HL-60 (cell line): ENCODE measurements at places on chromosomes 16 and 17.

DNA sequence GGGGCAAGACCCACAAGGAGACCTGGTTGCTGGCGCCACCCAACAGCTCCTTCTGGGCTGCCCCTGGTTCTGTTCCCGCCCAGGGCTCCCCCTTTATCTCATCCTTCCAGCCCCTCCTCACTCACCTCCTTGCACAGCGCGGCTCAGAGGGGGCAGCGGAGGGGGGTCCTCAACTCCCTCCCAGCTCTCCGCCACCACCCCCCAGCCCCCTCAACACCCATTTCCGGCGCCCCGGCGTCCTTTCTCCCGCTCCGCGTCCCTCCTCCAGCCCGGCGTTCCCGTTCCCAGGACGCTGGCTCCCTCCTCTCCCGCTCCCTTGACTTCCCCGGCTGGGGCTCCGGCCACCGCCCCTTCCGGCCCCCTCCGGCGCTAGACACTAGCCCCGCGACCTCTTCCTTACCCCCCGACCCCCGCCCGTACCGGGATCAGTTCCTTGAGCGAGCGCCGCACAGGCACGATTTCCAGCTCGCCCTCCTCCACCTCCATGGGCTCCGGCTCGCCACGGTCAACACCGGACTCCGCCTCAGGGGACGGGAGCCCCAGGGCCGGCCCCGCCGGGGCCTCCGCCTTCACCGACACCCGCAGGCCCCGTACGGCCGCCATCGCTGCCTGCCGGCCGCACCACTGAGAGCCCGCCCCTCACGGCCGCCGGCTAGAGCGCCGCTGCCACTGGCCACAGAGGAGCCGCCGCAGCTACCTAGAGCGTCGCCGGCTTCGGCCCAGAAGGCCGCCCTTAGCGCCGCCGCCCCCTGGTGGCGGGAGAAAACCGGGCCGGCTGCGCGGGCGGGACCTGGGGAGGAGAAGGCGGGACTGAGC lies at the start of gene NCBP3:
TSS of gene NCBP3 (minus strand) at position 626 of the 816 bp plus-strand sequence. CDS start at position 603, 23 bp downstream.
- peak; percentile 75 for DNase-seq

GRCh38 chr17:41773731-41774193 lies 12.7 kb downstream of the JUP start:
- DNase-seq = no peak

GRCh38 chr17:50763716-50764475 lies 3.4 kb downstream of the ANKRD40CL start:
- DNase-seq = no peak

DNA sequence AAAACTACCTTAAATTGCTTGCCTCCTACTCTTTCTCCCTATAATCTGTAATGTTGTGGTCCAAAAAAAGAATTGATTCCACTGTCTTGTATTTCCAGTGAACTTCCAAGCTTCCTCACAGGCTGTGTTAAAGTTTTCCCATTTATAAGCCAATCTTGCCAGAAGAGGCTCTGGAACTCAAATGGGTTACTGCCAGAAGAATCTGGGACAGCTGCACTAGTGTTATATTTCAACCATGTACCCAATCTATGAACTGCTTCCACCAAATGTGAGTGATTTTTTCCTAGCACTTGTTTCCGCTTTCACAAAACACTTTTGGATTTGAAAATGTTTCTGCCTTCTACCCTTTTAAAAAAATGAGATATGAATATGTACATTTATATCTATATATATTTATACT lies 1.8 kb downstream of the CCDC43 start:
- no peak for DNase-seq

- no peak for DNase-seq
These were observed 2.7 kb upstream of the PRSS41 start for GRCh38 chr16:2795395-2796143.

GRCh38 chr17:58507123-58507634 lies 7.3 kb downstream of the MTMR4 start:
- peak; percentile 62 for DNase-seq

DNA sequence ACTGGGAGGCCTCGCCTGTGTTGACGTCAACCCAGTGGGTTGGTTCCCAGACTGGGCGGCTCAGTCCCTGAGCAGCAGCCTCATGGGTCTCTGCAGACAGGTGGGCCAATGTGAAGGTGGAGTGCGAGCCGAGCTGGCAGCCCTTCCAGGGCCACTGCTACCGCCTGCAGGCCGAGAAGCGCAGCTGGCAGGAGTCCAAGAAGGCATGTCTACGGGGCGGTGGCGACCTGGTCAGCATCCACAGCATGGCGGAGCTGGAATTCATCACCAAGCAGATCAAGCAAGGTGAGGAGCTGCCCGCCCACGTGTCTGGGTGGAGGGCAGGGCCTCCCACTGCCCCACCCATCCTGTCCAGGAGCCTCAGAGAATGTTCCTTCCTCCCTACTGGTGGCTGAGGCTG lies 44.1 kb downstream of the MRC2 start:
- DNase-seq = no peak

DNA sequence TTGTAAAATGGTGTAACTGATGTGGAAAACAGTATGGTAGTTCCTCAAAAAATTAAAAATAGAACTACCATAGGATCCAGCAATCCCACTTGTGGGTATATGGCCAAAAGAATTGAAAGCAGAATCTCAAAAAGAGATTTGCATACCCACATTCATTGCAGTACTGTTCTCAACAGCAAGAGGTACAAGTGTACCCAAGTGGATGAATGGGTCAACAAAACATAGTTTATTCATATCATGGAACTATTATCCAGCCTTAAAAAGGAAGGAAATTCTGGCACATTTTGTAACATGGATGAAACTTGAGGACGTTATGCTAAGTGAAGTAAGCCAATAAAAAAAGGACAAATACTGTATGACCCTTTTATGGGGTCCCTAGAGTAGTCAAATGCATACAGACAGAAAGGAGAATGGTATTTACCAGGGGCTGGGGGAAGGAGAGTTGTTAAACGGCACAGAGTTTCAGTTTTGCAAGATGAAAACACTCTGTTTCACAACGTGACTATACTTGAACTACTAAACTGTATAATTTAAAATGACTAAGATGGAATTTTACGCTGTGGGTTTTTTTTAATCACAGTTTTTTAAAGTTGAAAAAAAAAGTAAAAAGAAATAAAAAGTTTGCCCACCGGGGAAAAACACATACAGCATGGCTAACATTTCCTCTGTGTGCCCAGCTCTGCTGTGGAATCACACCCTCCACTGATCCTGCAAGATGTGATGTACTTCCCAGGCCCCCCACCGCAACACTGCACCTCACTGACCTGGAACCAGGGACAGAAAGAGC lies 6.1 kb downstream of the TVP23A start:
- DNase-seq = no peak

GRCh38 chr16:86876499-86876898 lies 298.1 kb downstream of the FOXL1 start:
- DNase-seq = no peak

DNA sequence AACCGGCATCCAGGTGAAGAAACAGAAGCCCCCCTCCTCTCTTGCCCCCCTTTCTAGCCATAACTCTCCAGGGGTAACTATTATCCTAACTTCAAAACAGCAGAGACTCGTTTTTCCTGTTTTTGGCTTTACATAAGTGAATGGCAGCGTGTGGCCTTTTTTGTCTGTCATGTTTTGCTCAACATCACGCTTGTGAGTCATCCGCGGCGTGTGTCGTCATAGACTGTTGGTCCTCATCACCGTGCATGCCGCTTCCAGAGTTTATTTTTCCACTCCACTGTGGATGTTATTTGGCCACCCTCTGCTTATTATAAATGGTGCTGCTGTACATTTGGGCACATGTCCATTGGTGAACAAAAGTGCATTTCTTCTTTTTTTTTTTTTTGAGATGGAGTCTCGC lies 52.6 kb downstream of the ERN1 start:
- DNase-seq = peak; percentile 83

GRCh38 chr17:50022463-50023130 lies 27.6 kb upstream of the DLX3 start:
- DNase-seq = no peak

DNA sequence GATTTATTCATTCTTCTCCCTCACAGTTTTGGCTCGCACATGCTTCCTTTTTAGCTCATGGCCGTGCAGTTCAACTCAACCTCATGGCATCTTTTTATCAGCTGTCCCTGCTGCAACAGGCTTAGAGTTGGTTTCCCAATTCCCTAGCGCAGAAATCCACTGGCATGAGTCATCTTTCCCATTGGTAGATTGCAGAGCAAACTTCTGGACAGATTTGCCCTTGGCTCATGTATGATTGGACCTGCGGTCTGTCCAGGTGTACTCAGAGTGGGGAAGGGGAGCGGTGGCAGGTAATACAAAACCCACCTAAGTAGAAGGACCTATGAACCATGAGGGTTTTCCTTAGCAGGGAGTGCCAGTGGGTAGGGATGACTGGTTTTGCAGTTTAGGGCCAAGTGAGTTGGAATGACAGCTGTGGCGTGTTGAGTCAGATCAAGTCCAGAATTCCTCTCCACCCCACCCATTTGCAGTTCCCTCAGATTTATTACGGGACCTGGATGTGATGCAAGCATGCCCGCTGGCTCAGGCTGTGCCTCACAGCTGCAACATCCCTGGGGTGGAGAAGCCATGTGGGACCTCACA lies 584.7 kb downstream of the WWOX start:
- DNase-seq = no peak

- DNase-seq = no peak
These were observed 7.5 kb upstream of the ITGAD start for GRCh38 chr16:31385680-31386079.

GRCh38 chr17:1480747-1481465 lies 11.6 kb downstream of the MYO1C start:
- DNase-seq = no peak

DNA sequence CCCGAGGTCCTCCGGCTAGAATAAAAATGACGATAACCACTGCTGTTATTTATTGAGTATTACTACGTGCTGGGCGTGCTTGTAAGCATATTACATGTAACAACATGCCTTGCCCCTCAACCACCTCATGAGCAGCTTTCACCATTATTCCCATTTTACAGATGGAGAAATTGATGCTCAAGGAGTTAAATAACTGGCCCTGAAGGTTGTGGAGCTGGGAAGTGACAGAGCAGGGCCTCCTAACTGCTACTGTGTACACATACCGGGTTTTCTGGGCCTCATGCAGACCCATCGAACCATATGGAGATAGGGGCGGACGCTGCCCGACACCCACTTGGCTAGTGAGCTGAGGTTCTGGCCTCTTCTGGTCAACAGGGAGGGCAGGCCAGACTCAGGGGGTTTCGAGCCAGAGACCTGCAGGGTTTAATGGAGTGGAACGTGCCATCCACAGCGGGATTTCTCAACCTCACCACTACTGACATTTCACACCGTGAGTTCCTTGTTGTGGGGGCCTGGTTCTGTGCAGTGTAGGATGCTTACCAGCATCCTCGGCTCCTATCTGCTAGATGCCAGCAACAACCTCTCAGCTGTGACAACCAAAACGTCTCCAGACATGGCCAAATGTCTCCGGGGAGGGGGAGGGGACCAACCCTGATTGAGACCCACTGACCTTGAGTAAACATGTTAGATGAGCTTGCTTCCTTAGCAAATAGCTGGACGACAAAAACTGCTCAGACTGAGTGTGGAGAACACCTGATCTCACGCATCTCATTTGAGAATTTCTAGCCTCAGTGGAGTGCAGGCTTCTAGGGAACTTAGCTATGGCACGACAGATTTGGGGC lies 432.0 kb downstream of the SLC39A11 start:
- no peak for DNase-seq

DNA sequence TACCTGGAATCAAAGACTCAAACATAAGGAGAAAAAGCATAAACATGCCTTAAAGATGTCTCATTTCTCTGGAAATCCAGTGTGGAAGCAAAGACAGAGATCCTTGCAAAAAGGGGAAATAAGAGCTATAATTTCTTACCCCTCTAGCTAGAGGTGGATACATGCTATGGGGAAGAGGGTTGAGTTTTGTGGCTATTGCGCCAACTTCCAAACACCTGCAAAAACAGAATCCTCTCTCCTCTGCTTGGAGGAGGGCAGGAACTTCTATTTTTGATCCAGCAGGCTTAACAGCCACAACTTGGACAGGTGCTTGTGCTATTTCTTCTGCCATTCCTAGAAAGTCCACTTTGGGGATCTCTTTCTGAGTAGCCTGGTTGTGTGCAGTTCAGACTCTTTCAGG lies 21.5 kb upstream of the NUDT7 start:
- no peak for DNase-seq

DNA sequence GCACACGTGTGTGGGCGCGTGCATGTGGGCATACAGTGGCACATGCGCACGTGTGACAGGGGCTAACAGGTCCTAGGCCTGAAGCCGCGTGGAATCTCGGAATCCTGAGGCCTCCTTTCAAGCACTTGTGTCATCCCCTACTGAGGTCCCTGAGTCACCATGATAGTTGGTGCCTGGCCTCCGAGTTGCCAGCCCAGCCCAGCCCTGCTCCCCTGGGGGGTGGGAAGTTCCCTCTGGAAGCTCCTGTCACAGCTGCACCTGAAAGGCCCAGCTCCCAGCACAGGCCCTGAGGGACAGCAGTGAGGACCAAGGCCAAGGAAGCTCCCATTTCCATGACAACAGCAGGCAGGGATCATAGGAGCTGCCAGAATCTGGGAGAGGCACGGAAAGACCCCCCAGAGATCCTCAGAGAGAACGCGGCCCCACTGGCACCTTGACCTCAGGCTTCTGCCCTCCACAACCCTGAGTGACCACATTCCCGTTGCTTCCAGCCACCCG lies 35.4 kb upstream of the ENPP7 start:
- no peak for DNase-seq

DNA sequence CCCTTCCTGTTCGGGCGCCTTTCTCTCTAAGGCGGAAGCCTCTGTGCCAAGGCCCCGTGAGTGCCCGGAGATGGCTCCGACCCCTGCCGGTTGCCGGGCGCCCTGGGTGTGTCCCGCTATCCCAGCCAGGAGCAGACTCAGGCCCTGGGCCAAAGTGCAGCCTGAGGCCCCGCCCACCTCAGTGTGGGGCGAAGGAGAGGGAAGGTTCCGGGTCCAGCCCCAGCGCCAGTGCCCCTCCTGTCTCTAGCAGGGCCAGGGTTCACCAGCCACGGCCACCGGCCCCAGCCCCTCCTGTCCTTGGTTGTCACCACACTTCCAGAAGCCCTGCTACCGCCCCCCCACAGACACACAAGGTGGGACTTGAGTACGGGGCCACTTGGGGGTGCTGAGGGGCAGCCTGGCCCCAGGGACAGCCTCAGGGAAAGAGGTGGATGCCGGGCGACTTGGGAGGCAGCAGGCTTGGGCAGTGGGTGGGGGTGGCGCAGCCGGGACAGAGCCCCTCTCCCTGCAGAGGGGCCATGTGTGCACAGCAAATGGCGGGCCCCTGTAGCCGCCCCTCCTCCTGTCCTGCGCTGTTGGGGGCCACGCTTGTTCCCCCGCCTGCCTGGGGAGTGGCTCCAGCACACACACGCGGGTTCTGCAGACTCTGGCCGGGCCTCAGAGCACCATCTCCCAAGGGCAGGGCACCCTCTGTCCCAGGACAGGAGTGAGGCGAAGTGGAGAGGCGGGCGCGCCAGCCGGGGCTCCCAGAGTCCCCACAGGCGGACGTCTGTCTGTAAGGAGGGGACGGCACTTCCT lies 6.0 kb downstream of the C1QTNF8 start:
- no peak for DNase-seq

- DNase-seq = no peak
These were observed 138.4 kb downstream of the PRKCB start for GRCh38 chr16:23974223-23974622.
